ENCODE measurements at places on chromosomes 4 and X. TPM values are rescaled to one million over a fixed set of nuclear protein-coding genes. Genes with fewer than 3 reads are reported as not detected.

GRCh38 chrX:129614481-129615255 lies 40.1 kb downstream of the APLN start:
- no peak for DNase-seq

- no peak for DNase-seq
Measured at GRCh38 chr4:41157009-41157408, 57.3 kb downstream of the APBB2 start.

DNA sequence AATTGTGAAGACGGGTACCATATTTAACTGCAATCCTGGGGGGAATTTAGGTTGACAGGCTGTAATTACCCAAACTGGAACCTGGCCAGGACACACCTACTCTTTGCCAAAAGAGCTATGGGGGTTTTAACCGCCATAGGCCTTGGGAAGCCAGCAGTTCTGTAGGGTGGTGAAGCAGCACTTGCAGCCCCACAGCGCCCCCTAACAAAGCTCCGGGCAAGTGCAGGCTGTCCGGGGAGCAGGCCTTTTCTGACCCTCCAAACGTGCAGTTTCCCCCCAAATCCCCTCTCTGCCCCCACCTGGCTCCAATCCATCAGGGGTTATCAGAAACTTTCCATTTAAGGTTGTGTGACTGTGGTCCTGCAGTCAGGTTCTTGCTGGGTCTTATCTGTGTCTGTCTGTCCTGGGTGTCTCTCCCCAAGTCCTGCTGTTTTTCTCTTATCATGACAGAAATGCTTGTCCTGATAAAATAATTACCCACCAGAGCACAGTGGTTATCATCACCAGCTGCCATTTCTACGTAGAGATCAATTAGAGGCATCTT lies 350.9 kb downstream of the MID1IP1 start:
- no peak for DNase-seq

Gene KLHL4
- 8.2 TPM for polyA plus RNA-seq

Gene SLC35A2
- 36.5 TPM for polyA plus RNA-seq

Gene GPRASP2
- 36.7 TPM for polyA plus RNA-seq

- peak; percentile 70 for DNase-seq
Measured at GRCh38 chr4:1746265-1746691, 25.0 kb downstream of the TACC3 start.

Gene KCTD8
- polyA plus RNA-seq = 4.1 TPM

DNA sequence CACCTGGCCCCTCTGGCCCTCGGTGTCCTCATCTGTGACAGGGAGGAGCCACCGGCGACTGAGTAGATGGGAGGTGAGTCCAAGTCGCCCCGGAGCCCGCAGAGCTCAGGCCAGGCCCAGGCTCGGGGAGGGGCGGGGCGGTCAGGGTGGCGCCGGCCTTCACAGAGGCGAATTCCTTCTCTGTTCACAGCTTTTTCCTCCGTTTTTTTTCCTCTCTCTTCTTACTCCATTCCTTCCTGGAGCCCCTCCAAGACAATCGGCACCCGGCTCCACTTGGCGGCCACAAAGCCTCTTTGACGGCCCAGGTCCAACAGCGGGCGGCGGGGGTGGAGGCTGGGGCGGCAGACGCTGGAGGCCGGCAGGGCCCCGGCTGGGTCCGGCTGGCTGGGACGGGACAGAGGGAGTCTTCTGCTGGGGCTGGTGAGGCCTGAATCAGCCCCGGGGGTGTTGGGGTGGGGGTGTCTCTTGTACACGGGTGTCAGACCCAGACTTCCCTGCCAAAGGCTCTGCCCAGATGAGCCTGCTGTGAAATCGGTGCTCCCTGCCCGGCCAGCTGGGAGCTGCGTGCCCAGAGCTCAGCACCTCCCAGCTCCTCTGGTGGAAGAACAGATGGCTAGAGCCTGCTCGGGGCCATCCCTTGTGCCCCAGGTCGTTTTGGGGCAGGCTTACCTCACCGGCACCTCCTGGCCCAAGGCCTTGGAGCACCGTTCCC lies 22.6 kb downstream of the FGFRL1 start:
- DNase-seq = no peak

DNA sequence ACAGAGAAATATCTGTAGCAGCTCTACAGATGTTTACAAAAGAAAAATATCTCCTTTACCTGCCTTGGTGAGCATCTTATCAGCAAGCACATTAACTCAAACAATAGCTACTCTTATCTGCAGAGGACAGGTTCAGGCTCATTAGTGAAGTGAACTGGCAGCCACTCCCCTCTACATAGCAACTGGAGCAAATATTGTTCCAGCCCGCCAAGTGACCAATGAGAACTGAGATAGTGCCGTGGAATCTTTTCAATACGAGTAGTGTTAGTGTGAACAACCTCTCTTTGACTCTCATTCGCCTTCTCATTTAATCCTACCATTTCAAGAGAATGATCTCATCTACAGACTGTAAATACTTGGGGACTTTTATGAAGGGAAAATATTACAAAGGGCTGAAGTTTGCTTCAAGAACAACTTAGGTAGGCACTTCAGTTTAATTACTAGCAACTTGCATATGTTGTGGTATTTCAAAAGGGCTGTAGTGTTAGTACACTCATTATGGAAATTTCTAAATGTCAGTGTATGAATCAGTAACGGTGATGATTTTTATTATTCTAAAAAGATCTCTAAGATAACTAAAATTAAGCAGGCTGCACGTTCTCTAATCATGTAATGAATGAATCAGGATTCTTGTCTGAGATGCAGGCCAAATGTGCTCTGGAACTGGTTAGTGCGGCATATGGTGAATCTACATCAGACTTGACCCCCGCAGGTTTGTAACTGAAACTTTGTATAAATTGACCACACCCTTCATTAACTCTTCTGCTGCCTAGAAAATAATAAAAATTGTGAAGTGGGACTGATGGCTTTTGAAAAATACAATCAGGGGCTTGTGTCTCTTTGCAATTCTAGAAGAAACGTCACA lies 72.4 kb downstream of the PALLD start:
- no peak for DNase-seq

Gene PROM1
- 30.6 TPM for polyA plus RNA-seq

GRCh38 chr4:140358281-140358680 lies 15.2 kb upstream of the SCOC start:
- no peak for DNase-seq

- no peak for DNase-seq
Measured at GRCh38 chr4:108377021-108377420, 208.3 kb upstream of the LEF1 start.

GRCh38 chr4:39114436-39114835 lies 52.4 kb downstream of the KLHL5 start:
- no peak for DNase-seq

- no peak for DNase-seq
Measured at GRCh38 chr4:72987741-72988729, 81.5 kb downstream of the COX18 start.

DNA sequence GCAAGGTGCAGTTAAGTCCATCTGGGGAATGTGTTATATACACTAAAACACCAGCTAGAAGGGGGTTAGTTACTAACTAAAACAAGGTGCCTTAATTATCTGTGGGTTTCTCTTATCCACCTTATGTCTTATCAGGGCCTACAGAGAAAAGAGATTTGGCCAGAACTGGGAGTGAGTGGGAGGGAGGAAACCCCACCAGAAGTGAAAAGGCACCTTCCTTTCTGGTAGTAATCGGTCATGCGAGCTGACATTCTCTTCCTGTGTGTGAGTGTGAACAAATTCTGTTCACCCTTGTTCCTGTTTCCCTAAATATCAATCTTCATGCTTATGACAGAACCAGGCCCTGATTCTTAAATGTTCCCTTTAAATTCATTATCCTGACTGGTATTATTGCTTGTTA lies 43.5 kb downstream of the SRPX2 start:
- no peak for DNase-seq

Gene TMEM35A
- polyA plus RNA-seq = 6.5 TPM

DNA sequence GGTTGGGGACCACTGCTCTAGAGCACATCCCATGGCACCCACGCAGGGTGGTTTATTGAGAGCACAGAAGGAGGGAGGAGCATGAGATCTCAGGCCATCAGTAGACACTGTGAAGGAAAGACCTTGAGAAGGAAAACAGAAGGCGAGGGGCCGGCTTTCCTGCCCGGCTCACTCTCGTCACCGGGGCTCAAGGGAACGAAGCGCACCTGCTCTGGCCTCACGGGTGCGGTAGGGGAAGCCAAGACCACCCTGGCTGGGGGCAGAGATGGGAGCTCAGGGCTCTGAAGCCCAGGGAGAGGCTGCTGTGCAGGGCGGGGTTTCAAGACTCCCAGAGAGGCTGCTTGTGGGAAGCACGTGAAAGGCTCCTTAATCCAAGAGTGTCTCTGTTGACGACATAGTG lies 105.9 kb downstream of the TNIP2 start:
- DNase-seq = no peak

Gene MAOA
- 14.9 TPM for polyA plus RNA-seq

GRCh38 chr4:3287972-3288570 lies 4.8 kb upstream of the RGS12 start:
- no peak for DNase-seq

- DNase-seq = no peak
Measured at GRCh38 chrX:150334100-150334499, 29.0 kb upstream of the MAMLD1 start.

DNA sequence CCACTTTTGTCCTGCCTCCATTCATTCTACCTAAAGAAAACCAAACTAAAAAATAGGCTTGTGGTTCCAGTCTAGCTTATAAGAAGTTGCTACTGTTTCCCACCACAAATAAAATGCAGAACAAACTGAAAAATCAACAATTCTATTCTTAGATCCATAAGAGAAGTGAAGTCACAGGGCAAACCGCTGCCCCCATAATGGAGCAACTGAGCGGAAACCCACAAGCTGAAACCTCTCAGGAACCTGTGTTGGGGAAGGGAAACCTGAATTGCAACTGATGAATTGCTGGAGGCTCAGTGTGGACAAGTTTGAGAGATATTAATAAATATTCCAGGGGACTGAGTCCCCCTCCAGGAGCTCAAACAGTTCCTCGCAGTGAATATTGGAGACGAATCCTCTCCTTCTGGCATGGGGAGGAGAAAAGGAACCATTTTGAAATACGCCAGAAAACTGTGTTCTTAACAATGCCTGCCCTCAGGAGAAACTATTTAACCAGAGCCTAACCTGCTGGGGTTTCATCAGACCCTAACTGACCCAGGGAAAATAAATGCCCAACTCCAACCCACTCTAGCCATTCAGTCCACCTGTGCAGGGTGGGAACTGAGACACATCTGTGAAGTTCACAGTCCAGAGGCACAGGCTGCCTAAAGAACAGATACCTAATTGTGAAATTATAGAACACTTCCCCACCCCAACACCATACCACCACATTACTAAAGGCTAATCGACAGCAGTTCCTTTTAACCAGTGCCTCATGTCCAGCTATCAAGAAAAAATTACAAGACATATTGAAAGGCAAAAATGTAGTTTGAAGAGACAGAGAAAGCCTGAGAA lies 22.8 kb upstream of the SH3RF1 start:
- no peak for DNase-seq

Gene NDUFC1
- 86.8 TPM for polyA plus RNA-seq

Gene CTAG1B
- not detected for polyA plus RNA-seq

Gene OPHN1
- polyA plus RNA-seq = 12.5 TPM

DNA sequence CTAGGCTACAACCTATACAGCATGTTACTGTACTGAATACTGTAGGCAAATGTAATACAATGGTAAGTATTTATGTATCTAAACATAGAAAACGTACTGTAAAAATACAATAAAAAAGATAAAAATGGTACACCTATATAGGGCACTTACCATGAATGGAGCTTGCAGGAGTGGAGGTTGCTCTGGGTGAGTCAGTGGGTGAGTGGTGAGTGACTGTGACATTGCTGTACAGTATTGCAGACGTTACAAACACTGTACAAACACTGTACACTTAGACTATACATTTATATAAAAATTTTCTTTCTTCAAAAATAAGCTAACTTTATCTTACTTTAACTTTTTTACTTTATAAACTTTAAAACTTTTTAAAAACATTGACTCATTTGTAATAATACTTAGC lies 190.3 kb upstream of the NR3C2 start:
- DNase-seq = no peak

DNA sequence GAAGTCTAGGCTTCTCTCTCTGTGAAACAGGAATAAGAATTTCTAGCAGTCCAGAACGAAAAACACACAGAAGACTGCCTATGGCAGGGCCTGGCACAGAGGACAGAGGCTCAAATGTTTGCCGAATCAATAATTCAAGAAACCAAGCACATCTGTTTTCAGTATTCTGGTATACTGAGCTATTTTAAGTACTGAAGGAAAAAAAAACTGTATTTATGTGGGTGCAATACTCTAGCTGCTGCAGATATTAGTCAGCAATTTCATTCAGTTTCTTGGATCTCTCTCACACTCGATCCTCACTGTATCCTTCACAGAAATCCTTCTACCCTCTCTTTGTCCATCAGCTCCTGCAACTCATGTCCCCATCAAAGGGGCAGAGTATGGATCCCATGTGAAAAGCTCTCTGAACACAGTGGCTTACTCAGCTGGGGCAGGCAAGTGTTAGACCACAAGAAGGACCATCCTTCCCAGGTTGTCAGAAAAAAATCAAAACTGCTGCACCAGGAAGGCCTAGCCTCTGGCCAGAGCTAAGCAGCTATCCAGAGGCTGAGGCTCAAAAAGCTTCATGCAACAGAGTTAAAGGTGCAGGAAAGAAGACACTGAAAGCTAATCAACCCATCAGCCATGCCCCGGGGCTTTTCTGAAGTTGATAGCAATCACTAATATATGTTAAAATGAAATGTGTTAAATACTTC lies 9.1 kb upstream of the USO1 start:
- DNase-seq = no peak

DNA sequence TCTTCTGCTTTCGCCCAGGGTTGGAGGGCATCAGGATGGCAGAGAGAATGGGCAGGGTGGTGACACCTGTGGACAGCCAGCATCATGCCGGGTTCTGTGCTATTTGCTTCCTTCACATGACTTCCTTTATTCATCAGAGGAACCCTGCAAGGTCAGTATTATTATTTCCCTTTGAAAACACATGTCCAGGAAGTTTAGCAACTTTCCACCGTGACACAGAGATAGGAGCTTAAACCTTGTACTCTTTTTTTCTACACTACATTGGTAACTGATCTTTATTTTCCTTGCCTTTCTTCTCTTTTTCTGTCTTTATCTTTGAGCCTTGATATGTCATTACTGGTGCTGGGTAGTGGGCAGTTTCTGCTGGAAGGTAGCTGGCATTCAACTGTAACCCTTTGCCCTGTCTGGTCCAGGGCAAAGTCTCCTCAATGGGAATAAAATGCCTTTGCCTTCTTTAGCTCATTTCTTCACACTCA lies 5.0 kb upstream of the MGST2 start:
- no peak for DNase-seq

GRCh38 chr4:72320223-72320948 lies 248.6 kb downstream of the ADAMTS3 start:
- DNase-seq = no peak

Measured in renal pelvis (tissue), 12 donors.